CD4-positive, alpha-beta T cell treated with Interleukin-21 for 1 hour (primary cell): ENCODE measurements at places on chromosomes 11 and 22.

DNA sequence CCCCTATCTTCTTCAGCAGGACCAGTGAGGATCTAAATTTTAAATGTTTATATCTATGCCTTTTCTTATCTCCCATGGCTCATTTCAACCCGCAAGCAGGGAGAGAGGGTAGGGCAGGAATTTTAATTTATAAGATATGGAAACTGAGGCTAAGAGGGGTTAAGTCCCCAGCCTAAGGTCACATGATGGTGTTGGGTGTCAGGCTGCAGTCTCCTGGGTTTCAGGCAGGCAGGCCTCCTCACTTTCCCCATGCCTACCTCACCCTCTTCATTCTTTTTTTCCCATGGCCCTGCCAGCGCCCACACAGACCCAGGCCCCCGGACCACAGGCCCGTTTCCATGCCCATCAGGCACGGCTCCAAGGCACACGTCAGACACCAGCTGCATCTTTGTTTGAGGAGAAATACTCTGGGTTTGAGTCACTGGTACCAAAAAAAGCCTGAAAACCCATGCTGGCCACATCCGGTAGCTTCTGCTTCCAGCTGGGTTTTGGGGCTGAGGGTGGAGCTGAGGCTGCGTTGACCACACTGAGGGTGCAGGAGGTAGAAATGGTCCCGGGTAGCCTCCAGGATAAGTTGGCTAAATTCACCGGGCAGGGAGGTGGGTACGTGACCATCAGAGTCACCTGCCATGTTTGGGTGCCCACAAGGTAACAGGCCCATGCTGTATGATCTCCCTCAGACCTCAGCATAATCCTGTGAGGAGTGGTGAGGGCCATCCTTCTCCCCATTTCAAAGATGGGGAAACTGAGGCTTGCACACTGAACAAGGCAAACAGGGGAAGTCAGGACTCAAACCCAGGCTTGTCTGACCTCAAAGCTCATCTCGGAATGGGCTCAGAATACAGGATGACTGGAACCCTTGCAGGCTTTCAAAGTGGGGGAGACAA lies 7.5 kb downstream of the CRYBB1 start:
- DNase-seq: peak; percentile 54

DNA sequence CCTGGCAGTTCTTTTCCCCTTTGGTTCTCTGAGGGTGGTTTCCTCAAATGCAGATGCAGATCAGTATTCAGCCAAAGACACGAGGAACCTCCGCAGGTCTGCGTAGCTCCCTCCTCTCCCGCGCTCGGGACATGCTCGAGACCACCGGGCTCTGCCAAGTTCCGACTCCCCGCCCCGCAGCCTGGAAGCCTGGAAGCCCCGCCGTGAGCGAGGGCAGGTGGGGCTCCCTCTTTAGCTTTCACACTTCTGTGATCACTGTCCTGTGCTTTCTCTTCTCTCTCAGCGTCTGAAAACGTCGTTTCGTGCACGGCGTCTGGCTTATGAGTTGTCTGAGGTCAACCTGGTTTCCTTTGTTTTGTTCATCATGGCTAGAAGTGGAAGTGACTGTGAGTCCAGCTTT lies 26.6 kb downstream of the ZBED4 start:
- no peak for DNase-seq

GRCh38 chr22:30990690-30991089 lies 21.6 kb downstream of the TUG1 start:
- DNase-seq: no peak

DNA sequence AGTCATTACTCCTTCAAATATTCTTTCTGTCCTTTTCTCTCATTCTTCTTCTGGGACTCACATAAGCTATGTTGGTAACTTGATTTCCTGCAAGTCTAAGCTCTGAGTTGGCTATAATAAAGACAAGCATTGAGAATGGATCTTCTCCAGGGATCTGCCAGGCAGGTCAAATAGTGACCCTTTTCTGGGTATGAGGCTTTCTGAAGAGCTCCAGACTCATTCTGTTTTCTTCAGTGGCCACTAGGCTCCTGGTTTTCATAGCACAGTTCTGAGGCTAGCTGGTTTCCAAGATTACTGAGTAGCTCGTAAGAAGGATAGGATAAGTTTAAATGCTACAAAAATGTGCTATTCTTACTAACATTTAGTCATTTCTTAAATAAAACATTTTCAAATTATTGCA lies 38.3 kb downstream of the TMPRSS5 start:
- DNase-seq: no peak

GRCh38 chr11:117199053-117199915 lies at the start of gene TAGLN:
Gene TAGLN (plus strand): TSS chr11:117199370. CDS start chr11:117203014, 3,644 bp downstream.
- DNase-seq: no peak

- DNase-seq: no peak
Measured at GRCh38 chr11:130666781-130667251, 218.4 kb downstream of the ADAMTS15 start.

DNA sequence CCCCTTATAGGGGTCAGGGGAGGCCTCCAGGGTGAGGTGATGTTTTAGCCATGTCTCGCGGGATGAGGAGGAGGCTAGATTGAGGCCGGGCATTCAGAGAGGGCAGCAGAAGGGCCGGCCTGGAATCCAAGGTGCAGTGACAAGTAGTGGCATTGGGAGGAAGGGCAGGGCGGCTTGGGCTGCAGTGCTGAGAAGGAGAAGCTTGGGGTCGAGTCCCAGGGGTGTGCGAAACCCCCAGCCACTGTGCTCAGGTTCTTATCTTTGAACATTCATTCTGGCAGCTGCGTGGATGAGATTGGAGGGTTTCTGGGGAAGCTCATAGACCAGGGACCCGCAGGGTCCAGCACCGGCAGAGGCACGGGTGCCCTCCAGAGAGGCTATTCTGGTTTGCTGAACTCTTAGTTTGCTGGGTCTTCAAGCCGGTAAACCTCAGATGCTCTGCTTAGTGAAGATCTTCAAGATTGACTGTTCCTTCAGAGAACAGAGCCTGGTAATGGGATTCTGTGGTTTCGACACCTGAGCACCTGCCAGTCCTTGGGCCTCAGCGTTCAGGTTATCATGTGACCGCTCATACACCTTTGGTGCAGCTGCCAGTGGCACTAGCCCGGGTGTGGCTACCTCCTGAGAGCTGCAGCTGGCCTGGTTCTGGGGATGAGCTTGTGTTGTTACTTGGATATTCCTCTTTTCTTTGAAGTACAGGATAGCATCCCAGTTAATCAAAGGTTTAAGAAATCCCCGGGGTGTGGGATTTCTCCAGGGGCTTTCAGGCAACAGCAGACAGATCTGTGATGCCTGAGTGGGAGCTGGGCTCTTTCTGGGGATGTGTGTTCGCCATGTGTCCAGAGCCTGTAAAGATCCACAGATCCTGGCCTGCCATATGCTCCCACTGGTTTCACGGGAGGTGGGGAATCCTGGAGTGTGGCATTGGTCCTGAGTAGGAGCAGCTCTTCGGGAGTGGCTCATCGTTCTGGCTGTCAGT lies 152.8 kb downstream of the TBC1D22A start:
- DNase-seq: no peak

- no peak for DNase-seq
Measured at GRCh38 chr11:1829039-1829820, 5.6 kb upstream of the SYT8 start.

DNA sequence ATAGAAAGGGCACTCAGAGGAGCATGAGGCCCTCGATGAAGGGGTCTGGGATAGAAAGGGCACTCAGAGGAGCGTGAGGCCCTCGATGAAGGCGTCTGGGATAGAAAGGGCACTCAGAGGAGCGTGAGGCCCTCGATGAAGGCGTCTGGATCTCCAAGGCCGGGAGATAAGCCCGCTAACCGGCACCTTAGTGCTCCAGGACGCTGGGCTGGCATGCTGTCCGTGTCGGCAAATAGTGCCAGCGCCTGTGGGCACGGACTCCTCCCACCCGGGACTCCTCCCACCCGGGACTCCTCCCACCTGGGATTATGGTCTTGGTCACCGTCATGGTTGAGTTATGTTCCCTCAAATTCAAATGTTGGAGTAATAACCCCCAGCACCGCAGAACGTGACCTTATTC lies 725.3 kb downstream of the BRD1 start:
- DNase-seq: no peak

DNA sequence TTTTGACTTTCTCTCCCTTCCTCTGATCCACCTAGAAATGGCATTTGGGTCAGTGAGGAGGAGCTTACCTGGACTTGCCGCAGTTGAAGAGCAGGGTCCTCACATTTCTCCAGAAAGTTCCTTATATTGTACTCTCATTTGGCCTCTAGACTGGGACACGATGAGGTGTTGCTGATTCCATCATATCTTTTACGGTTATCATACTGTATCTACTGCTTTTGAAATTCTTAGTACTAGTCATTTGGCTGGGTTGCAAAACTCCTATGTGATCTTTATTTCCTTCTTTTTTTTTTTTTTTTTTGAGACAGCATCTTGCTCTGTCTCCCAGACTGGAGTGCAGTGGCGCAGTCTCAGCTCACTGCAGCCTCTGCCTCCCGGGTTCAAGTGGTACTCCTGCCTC lies 58.7 kb upstream of the FAM181B start:
- no peak for DNase-seq

- DNase-seq: no peak
Measured at GRCh38 chr11:64298966-64299846, 952 bp upstream of the CATSPERZ start.

DNA sequence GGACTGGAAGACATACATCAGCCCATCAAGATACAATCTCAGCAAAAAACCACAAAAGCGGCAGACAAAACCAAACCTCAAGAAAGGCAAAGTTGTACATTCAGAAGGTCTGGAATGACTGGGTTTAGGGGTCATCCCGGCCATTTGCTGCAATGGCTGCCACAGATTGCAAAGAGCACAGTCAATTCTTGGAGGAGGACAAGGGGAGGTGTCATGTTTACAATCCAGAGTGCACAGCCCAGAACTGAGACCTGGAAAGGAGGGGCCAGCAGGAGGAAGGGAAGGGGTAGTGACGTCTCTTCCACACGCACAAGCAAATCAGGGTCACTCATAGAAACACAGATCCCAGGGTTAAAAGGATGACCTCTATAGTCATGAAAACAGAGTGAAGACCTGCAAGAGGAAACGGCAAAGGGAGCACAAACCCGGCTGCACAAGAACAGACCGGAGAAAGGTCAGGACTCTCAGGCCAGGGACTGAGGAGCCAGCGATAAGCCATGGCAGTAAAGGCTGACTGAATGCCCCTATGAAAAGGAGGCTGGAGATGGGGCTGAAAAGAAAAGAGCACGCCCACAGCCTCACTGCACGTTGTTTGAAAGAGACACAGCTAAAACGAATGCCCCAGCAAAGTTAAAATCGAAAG lies 18.2 kb upstream of the MUC5AC start:
- no peak for DNase-seq

DNA sequence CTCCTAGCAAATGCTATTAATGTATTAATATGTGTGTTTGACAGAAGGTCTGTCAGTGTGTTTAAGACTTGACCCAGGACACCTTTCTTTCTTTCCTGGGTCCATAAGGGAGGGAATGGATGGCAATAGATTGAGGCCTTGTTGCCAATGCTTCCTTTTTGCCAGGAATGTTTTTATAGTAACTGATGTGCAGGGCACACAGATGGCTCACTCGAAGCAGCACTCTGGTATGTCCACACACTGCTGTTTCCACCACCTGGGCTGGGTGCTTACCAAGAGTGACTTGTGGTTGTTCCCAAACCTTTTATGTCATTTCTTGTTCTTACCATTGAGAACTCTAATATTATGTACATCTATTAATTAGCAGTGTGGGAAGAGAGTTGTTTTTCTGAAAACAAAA lies 396.9 kb upstream of the SYN3 start:
- DNase-seq: no peak

- no peak for DNase-seq
Measured at GRCh38 chr11:29781268-29781667, 235.6 kb downstream of the KCNA4 start.

- DNase-seq: no peak
Measured at GRCh38 chr11:8138526-8138925, 30.3 kb downstream of the RIC3 start.

DNA sequence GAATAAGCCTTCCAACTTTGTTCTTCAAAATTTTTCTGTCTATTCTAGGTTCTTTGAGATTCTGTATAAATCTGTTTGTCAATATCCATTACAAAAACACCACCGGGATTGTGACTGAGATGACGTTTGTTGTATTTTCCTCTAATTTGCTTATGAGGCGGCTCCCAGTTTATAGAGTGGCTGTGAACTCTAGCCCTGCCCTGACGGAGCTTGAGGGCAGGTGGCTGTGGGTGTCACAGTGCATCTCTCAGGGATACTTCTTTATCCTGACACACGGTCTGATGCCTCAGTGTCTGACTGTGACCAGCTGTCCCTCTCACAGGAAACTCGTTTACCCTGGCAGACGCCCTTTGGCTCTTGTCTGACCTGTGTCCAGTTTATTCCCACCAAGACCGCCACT lies 53.7 kb upstream of the ATXN10 start:
- no peak for DNase-seq

DNA sequence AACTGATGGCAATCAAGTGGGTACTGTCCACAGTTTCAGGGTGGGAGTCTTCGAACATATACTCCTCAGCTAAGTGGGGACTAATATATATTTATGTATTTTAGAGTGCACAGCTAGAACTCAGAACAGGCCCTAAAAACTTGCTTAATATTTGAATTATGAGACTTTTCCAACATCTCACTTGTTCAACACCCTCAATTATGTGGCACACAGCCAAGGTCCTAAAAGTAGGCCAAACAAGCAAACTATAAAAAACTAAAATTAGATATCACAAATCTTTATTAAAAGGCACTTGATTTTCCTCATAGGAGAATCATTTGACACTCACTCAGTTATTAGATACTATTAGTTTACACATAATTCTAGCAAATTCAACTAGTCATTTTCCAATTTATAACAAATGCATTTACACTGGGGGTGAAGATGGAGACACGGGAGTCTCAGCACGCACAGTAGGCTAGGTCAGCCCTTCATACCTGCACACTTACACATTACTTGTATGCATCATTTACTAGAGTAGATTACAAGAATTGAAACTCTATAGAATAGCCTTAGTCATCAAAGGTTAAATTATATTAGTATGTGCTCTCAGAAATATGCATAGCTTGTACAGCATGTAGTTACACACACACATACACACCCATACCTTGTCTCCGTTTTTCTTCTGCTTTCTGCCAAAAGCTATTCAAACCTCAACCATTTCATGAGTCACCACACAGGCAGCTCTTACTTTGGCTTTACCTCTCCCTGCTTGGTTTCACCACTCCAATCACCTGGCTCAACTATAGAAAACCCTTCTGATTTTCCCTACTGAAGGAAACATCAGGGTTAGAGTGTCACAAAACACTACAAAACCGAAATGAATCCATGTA lies 171.5 kb downstream of the SBF2 start:
- no peak for DNase-seq

DNA sequence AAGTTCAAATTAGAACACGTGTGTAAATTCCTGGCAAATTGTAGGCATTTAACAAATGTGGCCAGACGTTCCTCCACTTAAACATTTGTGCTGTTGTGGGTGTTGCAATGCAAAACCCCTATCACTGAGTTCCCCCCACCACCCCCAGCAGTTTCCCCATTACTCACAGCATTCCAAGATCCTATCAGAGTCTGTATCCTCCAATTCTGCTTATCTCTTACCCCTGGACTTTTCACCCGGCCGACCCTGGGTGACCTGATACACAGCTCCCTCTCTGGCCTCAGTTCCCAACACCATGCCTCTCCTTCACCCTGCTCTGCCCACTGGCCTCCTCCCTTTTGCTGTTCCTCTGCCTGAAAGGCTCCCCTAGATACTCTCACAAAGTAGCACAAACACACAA lies 31.4 kb upstream of the AQP11 start:
- DNase-seq: no peak
